MG63 (cell line): ENCODE measurements at places on chromosomes 5 and 9. TPM values are rescaled to one million over a fixed set of nuclear protein-coding genes. Genes with fewer than 3 reads are reported as not detected.
A peak's percentile ranks its signal among the peaks of the same experiment; 100 is the strongest.

The TMEM215 gene
- not detected in 2 replicates for total RNA-seq

DNA sequence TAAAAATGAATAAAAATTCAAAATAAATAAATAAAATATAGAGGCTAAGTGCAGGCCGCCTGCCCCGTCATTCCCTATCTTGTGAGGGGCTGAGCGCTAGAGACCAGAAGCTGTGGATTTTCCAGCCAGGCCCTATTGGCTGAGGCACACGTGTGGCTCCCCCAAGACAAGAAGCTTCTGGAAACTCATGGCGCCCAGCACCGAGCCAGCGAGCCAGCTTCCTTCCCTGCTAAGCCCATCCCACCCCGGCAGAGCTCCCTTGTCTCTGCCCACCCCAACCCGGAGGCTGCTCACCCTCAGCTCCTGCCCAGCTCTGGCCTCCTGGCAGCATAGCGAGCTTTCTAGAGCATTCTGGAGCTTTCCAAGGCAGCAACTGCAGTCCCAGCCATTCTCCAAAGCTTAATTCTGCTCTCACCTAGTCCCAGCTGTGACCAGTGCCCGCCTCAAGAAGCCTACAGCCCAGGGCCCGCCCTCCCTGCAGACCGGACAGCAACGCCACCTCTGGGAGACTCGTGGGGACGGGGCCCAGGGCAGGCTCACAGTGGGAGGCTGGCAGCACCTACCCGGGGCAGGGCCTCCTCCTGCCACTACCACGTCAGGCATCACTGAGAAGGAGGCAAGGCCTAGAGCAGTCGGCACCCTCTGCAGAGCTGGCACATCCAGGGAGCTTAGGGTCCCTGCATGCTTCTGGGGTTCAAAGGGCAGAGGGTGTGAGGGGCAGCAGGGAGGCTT lies 23.2 kb upstream of the TMEM250 start:
- no peak for DNase-seq

The OR1Q1 gene
- total RNA-seq, result not detected in 2 replicates

The FAM151B gene
- 2.6 and 15.3 TPM in 2 replicates for total RNA-seq

The CARTPT gene
- not detected in 2 replicates for total RNA-seq

GRCh38 chr5:114435885-114436299 lies 74.0 kb downstream of the KCNN2 start:
- DNase-seq, result no peak

The ARHGEF28 gene
- 7.6 and 8.0 TPM in 2 replicates for total RNA-seq

The ARSI gene
- total RNA-seq, result 38.8 and 45.4 TPM in 2 replicates

The BARHL1 gene
- total RNA-seq, result not detected in 2 replicates

The GPR151 gene
- not detected in 2 replicates for total RNA-seq

DNA sequence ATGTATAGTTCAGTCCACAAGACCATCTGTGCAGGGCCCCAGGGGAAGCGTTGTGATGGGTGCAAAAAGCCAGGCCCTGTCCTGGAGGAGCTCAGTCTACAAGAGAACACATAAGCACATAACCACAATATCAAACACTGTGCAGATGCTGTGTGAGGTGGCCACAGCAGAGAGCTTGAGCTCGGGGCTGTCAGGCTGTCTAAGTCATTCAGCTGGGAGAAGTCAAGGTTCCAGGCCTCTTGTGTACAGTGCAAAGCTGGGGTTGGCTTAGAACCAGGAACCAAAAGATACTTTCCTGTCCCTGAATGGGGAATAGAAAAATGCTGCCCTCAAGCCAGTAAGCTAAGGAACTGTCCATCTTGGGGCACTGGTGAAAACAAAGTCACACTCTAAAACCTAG lies 75.0 kb downstream of the PRDM6 start:
- no peak for DNase-seq

The AJM1 gene
- total RNA-seq, result 0.82 TPM in 1 of 2 replicates, not detected in the other

The PCDHB14 gene
- total RNA-seq, result 0.74 and 3.8 TPM in 2 replicates

DNA sequence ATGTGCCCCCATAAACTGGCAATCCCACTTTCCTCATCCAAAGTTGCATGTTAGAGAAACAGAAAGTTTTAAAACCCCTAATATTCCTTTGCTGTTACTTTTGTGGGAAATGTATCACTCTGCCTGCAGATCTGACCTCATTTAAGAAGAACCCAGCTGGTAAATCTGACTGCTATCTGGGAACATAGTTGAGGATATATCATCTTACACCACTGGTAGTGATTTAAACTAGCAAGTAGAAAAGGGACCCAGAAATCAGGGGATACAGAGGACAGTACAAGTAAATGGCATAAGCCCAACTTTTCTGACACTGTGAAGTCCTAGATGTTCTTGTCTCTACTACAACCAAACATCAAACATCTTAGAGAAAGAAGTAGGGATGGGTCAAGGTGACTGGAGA lies 1060.5 kb upstream of the DMAC1 start:
- no peak for DNase-seq

DNA sequence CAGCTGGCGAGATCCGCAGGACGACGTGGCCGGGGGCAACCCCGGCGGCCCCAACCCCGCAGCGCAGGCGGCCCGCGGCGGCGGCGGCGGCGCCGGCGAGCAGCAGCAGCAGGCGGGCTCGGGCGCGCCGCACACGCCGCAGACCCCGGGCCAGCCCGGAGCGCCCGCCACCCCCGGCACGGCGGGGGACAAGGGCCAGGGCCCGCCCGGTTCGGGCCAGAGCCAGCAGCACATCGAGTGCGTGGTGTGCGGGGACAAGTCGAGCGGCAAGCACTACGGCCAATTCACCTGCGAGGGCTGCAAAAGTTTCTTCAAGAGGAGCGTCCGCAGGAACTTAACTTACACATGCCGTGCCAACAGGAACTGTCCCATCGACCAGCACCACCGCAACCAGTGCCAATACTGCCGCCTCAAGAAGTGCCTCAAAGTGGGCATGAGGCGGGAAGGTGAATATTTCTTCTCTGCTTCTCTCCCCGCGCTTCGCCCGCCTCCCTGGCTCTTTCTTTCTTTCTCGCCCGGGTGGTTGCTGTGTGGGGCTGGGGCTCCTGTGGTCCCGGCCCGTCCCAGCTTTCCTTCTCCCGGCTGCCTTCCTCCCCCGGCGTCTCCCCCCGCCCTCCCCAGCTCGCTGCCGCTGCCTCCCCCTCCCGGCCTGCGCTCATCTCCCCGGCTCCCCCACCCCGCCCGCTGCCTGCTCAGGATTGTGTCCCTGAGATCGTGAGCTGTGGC lies 2.2 kb downstream of the NR2F1 start:
- DNase-seq, result peak; percentile 74

DNA sequence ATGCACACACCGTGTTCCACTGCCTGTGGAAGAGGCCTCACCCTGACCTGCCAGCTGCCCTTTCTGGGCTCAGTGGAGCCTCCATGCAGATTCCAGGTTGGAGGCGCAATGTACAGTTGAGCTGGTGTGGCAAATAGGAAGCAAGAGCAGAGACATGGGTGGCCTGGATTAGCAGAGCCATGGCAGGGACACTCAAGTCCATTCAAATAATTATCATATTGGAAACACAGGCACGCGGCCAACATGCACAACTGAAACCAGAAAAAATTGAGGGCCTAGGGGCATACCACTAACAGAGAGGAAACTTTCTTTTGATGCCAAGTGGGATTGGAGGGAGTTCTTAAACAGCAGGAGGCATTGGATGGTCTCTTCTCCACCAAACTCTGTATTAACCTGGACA lies 35.8 kb downstream of the OTULINL start:
- DNase-seq, result no peak

DNA sequence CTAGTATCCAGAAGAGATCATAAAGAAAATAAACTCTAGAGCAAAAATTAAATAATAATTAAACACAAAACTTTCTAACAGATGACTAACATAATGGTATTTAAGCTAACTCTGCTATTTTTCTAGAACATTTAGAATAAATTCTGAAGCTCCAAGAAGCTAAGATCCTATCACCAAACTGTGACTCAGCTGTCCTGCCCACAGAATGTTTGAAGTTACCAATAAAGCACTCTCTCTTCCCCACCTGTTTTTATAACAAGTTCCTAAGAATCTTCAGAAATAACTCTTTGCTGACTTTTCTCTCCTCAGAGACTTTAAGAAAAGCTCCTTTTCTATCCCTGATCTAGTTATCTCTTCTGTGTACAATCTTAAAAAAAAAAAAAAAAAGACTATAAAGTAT lies 6.0 kb upstream of the EFNA5 start:
- DNase-seq, result no peak

DNA sequence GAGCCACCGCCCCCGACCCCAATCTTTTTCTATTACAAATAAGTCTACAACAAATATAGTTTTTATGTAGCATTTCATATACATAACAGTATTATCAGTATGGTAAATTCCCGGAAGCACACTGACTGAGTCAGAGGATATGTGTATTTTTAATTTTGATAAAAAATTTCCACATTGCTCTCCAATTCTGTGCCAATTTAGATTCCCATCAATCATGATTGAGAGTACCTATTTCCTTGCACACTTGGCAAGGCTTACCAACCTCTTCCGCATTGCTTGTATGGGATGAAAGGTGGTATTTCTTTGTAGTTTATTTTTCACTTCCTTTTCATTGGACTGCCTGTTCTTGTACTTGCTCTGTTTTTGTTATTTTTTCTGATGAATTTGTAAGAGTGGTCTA lies 204.6 kb downstream of the RFX3 start:
- no peak for DNase-seq

The GLRX gene
- total RNA-seq, result 87.3 and 120 TPM in 2 replicates

DNA sequence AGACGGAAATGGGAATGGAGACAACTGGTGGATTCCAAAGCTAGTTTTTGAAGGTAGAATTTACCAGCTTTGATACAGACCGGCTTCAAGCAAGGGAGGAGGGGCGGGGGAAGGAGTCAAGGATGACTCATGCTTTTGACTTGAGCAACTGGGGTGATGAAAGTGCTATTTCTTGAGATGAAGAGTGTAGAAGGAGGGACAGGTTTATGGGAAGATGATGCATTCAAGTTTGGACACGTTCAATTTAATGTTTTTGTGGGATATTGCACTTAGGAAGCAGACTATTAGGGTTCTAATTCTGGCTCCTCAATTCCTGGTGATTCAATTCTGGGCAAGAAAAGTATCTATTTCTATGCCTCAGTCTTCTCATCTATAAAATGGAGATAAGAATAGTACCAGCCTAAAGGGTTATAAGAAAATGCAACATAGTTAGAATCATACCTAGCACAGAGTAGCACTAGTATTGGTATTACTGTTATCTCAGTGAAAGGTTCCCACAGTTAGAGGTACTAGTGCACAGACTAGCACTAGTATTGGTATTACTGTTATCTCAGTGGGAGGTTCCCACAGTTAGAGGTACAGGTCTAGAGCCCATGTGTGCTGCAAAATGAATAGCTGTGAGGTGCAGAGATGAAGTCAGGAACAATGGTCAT lies 4.6 kb downstream of the NIPAL4 start:
- peak; percentile 79 for DNase-seq

GRCh38 chr5:64691291-64691690 lies 988 bp downstream of the SHISAL2B start:
- no peak for DNase-seq

DNA sequence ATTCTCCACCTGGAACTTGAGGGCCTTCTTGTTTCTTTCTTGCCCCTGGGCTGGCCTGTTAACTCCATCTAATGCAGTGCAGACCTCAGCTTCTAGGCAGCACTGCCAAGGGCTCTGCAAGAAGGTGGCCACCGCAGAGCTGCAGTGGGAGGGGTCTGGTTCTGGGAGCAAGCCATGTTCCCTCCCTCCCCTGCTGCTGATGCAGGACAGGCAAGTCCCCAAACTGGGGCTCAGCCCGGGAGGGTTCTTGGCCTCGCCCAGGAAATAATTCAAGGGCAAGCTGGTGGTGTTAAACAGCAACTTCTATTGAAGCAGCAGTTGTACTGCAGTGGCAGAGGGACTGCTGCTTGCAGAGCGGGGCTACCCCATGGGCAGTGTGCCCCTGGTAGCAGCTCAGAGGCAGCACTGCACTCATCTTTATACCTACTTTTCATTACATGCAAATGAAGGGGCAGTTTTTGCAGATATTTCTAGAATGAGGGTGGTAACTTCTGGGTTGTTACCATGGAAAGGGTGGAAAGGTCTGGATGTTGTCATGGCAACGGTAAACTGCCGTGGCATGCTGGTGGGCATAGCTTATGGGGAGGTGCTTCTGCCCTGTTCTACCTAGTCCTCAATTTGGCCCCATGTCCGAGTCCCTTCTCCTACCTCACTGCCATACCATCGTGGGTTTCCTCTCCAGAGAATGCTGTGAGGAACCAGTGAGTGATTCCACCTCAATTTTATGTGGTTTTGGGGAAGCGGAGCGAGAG lies 82.1 kb downstream of the WDR41 start:
- DNase-seq, result no peak

- no peak for DNase-seq
Measured at GRCh38 chr5:74927336-74927735, 61.1 kb upstream of the FAM169A start.

- DNase-seq, result peak; percentile 6
Measured at GRCh38 chr9:73153793-73154227, 2.1 kb downstream of the ANXA1 start.

- DNase-seq, result no peak
Measured at GRCh38 chr9:135359764-135360163, 119.8 kb upstream of the PPP1R26 start.

The PCDH1 gene
- total RNA-seq, result 3.8 and 12.8 TPM in 2 replicates

The NUTM2G gene
- total RNA-seq, result not detected in 2 replicates

- DNase-seq, result no peak
Measured at GRCh38 chr5:159509002-159509660, 178.8 kb upstream of the IL12B start.

GRCh38 chr5:179550511-179551342 lies at the start of gene RUFY1:
RUFY1 (plus strand) TSS chr5:179550554; CDS start chr5:179550570, 16 bp downstream.
- DNase-seq, result peak; percentile 89

DNA sequence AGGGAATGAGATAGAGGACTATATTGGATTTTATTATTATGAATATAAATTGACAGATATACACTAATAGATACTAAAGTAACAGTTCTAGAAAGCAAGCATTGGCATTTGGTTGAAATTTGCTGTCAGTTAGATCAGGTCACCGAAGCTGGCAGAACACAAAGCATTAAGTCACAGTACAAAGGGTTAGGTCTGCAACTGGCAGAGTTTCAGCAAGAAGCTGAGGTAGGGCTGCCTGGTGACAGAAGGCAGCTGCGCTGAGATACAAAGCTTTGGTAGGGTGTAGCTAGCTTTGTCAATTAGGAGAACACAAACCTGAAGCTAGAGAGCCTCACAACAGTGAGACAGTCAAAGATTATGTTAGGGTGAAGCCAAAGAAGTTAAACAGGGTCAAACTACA lies 6.3 kb upstream of the CSNK1G3 start:
- DNase-seq, result no peak

DNA sequence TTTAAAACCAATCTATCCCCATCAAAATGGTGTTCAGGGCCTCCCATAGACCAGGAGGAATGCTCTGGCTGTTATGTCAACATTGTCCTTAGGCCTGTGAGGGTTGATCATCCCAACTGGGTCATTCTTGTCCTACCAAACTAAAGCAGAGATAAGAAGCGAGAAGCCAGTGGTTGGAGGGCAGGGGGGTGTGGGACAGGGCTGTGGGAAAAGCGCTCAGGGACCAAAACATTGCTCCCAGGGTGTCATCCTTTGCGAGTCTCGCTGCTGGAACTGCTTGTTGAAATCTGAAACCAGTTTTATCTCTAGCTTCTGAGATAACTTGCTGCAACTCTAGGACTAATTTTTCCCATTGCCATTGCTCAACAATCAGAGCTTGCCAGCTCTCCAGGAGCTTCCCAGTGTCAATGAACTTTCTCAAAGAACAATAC lies 48.1 kb downstream of the SPATA31C2 start:
- no peak for DNase-seq

The TRUB2 gene
- 12.3 and 26.9 TPM in 2 replicates for total RNA-seq

GRCh38 chr5:139407517-139407916 lies 3.6 kb upstream of the SPATA24 start:
- DNase-seq, result no peak

The PTGDS gene
- not detected in 2 replicates for total RNA-seq

GRCh38 chr9:127838375-127839078 lies 15.9 kb downstream of the ENG start:
- DNase-seq, result peak; percentile 100
